ENCODE measurements at places on chromosomes 4 and X.

GRCh38 chr4:165864271-165864670 lies 8.8 kb upstream of the TLL1 start:
- no peak for DNase-seq

DNA sequence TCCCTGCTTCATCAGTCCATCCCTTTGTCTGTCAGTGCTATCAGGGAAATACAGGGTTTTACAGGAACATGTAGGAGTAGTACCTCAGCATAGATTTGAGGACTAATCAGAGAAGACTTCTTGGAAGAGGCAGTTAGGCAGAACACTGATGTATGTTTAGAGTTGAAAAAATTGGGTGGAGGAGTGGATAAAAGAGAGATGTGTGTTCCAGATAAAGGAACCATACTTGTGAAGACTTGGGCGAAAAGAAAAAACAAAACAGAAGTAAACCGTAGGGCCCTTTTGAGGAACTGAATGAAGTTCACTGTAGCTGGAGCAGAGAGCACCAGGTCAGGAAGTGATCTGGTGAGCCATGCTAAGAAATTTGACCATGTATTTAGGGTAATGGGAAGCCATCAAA lies 32.3 kb downstream of the AFF1 start:
- DNase-seq: no peak

GRCh38 chrX:120036704-120037103 lies 40.8 kb downstream of the RHOXF2B start:
- no peak for DNase-seq

- DNase-seq: no peak
These were observed 47.1 kb downstream of the ARHGAP10 start for GRCh38 chr4:147778942-147779341.

DNA sequence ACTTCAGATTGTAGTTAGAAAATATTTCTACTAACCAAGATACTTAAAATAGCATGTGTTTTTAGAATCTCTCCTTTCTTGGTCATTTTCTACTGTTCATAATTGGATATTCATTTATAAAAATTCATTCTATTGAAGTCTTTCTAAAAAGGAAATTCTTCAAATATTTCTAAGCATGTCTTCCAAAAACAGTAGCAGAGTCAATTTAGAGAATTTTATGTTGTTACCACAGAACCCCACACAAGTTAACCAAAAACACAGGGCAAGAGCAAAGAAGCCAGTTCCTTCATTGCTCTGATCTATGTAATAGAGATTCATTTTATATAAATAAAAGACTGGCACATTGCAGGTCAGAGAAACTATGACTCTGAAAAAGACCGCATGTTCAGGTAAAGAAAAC lies 345.1 kb upstream of the PITX2 start:
- DNase-seq: no peak

DNA sequence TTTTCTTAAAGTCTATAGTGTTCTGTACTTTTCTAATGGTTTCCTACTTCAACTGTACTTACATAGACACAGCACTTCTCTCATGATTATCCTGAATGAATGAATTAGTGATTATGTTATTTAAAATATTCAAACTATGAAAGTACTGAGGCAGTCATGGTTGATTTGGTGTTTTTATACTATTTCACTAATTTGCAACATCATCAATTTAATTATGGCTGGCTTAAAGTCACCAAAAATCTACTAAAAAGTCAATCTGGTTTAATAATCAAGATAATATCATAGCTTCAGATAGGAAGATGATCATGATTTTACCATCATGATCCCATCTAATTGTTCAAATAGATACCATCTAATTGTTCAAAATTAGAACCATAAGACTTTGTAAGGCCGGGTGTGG lies 16.8 kb upstream of the TMEM131L start:
- DNase-seq: no peak

- DNase-seq: no peak
These were observed 169.2 kb upstream of the MAGEB18 start for GRCh38 chrX:25968920-25969319.

DNA sequence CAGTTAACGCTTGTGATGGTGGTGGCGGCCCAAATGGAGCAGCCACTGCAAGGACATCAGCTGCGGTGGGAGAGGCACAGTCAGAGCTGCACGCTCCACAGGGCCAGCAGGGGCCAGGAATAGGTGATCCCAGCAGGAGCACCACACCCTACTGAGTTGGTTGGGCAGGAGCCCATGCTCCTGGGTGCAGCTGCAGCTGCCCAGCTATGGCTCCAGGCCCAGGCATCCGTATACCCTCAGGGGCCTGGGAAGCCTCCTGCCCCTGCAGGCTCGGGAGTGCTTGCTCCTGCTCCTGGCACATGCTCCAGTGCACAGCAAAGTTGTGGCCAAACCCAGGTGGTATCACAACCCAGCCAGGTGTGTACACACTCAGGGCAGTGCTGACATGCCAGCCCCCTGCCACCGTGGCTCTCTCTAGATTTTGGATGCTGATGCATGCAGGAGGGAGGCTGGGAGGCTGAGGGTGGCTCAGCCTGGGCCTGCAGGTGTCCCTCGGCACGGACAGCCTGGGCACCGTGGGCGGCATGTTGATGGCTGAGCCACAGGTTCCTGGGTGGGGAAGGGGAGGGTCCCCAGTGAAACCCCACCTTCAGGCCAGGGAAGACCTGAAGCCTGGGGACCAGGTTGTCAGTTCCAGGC lies 150.2 kb downstream of the CXXC4 start:
- DNase-seq: no peak

DNA sequence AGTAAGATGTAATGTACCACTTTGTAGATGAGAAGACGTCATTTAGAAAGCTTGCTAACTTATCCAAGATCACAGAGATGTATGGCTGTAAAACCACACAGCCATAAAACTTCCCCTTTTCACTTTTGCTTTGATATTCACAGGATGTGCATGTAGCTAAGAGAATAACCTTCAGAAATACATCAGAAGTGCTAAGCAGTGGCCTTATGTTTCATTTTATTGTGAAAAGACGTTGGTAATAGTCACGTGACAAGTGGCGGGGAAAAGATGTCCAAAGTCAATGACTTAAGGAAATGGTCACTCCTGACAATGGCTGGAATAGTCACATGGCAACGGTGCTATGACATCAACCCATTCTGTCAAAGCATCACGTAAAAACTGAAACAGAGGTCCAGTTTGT lies 12.9 kb upstream of the WDR17 start:
- no peak for DNase-seq

DNA sequence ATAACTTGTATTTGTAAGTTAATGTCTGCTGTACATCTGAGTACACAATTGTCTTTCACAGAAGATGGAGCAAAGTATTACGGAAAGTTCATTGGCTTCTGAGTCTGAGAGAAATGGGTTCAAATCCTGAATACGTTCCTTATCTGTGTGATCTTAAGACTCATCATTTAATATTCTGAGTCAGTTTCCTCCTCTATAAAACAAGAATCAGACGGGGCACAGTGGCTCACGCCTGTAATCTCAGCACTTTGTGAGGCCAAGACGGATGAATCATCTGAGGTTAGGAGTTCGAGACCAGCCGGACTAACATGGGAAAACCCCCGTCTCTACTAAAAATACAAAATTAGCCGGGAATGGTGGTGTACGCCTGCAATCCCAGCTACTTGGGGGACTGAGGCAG lies 57.8 kb downstream of the APBB2 start:
- DNase-seq: no peak

GRCh38 chr4:41991916-41992767 lies 1.8 kb downstream of the SLC30A9 start:
- no peak for DNase-seq

- no peak for DNase-seq
These were observed 64.2 kb downstream of the HPRT1 start for GRCh38 chrX:134524181-134524580.

DNA sequence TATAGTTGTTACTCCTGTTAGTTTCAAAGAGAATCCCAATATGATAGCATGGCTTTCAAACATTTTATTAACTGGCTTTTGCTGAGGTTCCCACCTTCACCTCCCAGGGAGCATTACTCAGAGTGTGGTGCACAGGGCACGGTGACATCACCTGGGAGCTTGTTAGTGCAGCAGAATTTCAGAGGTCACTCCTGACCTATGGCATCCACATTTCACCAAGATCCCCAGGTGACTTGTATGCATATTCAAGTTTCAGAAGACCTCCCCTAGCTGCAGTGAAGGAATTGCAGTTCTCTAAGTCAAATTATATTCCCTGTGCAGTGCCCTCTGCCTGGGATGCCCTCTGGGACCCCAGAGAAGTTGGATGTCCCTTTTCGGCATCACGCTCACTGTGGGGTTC lies 29.7 kb upstream of the LNX1 start:
- no peak for DNase-seq

- no peak for DNase-seq
These were observed 205.7 kb upstream of the BCOR start for GRCh38 chrX:40303256-40304077.

- DNase-seq: no peak
These were observed 422.9 kb downstream of the SPRY1 start for GRCh38 chr4:123819362-123820035.

- no peak for DNase-seq
These were observed 872.5 kb upstream of the SLIT2 start for GRCh38 chr4:19379191-19379708.

DNA sequence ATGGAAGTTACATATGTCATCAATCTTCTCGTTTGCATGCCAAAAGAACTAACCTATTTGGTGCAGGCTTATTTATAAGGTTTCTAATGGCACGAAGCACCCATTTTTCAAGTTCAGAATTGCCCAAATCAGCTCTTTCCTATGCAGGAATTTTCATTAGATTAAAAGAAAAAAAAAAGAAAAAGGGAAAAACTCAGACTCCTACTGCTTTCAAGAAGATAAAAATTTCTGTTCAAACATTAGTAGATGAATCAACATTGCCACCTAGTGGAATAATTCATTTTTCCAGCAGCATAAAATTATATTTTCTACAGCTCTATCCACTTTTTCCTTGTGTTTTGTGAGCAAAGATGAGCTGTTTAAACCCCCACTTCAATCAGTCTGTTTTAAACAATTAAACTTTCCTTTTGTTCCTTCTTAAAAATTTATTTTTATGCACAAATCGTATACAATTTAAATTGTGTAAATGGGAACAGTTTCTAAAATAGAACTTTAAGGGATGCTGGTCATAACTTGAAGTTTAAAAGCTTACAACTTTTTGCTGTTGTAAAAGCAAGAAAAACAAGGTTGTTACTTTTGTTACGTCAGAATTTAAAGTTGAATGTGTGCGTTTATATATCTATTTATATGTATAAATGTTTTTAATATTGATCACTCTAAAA lies 309.9 kb downstream of the ARAP2 start:
- no peak for DNase-seq

- no peak for DNase-seq
These were observed 39.3 kb upstream of the LPAR4 start for GRCh38 chrX:78708262-78708661.

All from stimulated activated CD8-positive, alpha-beta memory T cell treated with anti-CD3 and anti-CD28 coated beads, Interleukin-4, amount 100 ng/mL, for 1 hour (primary cell).